ENCODE measurements at places on chromosomes 11 and 22. TPM values are rescaled to one million over a fixed set of nuclear protein-coding genes. Genes with fewer than 3 reads are reported as not detected.

Gene DBX1
- not detected for total RNA-seq

Gene SAA4
- not detected for total RNA-seq

DNA sequence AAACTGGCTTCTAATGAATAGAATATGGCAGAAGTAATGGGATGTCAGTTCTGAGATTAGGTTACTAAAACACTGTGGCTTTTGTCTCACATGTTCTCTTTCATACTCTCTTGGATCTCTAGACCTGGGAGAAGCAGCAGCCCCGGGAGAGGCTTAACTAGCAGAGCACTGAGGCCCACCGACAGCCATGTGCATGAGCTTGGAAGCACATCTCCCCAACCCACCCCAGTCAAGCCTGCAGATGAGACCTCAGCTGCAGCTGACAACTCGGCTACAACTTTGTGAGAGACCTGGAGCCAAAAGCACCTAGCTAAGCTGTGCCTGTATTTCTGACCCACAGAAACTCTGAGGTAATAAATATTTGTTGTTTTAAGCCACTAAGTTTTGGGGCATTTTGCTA, 100.8 kb downstream of the TRIM29 start:
- DNase-seq = no peak

Gene MUC5B
- 0.34 TPM for total RNA-seq

Gene OR4D5
- total RNA-seq = not detected

- DNase-seq = peak; percentile 76
Measured at GRCh38 chr22:38413085-38414008, 41.7 kb downstream of the KCNJ4 start.

GRCh38 chr22:44658311-44658953, 43.6 kb upstream of the PRR5 start:
- no peak for DNase-seq

DNA sequence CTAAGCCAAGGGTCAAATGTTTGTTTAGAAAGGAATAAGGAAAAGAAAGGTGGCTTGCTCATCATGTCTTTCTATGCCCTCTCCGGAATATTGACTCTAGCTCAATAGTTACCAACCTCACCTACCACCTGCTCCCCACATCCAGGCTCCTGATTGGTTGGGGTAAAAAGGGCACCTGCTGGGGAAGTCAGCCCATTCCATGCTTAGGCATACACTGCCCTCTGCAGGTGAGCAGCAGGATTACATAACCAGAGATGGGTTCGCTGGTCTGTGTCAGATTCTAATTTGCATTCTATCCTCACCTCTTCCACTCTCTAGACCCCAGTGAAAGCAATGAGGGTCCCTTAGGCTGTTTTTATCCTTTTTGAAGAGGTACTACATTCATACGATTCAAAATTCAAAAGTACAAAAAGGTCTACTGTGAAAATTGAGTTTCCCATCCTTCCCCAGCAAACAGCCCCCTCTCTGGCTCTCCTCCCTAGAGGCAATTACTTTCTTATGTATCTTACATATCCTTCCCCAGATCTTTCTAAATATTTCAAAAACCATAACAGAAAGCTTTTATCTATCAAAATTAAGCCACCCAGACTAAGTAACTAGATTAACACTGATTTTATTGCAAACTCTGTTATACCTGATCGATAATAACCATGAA, 98.0 kb upstream of the ASPHD2 start:
- no peak for DNase-seq

- no peak for DNase-seq
Measured at GRCh38 chr22:24950272-24950902, 2.1 kb upstream of the KIAA1671 start.

DNA sequence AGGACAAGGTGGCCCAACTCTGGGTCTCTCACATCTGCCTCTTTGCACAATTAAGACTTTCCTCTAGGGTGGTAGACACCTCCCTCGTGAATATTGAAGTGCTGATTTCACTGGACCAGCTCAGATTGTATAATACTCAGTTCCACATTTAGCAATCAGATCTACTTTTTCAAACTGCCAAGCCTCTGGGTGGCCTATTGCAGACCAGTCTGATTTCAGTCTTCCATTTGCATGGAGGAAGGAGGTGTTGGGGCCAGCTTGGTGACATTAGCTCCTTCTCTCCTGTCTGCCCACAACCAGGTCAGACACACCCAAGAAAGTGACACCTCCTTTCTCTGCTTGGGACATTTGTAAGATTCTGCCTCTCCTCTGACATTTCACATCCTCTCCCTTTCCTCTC, 78.2 kb downstream of the PPFIBP2 start:
- no peak for DNase-seq

DNA sequence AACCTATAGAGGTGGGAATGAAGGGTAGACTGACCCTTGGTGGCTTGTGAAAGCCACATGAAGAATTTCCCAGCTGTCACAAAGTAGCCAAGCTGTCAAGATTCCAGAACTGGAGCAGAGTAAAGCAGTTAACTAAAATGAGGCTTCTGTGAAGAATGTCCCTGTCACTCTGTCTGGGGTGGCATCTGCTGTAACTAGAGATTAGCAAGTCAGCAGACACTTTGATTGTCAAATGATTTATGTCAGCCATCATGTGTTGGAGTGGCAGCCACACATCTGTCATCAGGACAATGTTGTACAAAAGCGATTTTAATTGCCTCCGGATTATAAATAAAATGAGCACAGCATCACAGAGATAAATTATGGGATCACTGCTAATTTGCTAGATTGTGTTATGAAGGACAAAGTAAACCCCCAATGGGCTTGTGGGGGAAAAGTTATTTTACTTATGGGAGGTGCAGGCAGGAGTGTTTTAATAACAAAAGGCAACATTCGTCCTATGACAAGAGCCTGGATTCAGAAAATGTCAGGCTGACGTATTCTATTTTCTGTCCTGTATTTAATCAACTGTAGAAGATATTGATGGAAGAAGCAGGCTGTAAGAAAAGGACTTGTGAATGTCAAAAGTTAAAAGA, 270.9 kb downstream of the FAM181B start:
- no peak for DNase-seq

Gene CCDC116
- 1.0 TPM for total RNA-seq

- no peak for DNase-seq
Measured at GRCh38 chr11:124944565-124944964, 8.7 kb upstream of the HEPACAM start.

Gene ARHGEF17
- total RNA-seq = 9.2 TPM

DNA sequence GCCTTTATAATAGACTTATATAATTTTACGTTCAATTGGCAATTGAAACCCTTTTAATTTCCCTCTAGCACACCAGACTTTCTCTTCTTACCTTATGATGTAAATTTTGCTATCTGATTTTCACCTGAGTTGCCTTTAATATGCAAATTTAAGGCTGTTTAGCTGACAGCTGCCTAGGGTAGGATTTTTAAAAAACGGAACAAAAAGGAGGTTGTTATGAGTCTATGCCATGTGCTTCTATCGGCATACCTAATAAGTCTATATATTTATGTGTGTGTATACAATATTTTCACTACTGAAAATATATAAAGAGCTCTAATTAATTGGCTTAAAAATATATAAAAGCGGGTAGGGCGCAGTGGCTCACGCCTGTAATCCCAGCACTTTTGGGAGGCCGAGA, 11.8 kb upstream of the SELENOH start:
- DNase-seq = no peak

Gene BATF2
- 0.38 TPM for total RNA-seq

GRCh38 chr11:124359566-124359965, 24.7 kb downstream of the OR8B2 start:
- DNase-seq = no peak

Gene DEUP1
- total RNA-seq = not detected

Gene CHADL
- total RNA-seq = 13.7 TPM

GRCh38 chr22:48707763-48708557, 1119.7 kb downstream of the BRD1 start:
- DNase-seq = no peak

Gene CHST1
- not detected for total RNA-seq

- DNase-seq = peak; percentile 67
Measured at GRCh38 chr22:46740910-46741780, 3.1 kb upstream of the CERK start.

DNA sequence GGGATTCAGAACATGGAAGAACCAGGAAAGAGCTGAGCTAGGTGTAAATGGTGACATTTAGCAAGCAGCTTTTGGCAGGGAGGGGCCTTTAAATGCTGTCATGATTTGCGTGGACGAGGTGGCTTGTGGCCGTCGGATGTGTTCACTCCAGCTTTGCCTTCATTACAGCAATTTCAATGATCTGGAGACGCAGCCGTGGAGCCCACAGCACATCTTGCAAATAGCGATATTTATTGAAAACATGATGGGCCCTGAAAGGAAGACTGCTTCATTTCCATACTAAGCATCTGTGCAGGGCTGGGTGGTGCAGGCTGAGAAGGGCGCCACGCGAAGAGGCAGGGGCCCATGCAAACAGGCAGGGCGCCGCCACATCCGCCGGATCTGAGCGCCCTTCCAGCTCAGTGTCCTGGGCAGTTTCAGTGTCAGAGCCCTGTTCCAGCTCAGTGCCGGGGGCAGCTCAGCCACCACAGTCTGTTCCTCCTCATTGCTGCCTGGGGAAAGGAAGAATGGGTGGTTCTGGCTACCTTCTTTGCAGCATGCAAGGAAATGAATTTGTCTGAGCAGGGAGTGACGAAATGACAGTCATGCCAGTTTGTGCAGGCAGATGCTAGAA, 111.1 kb upstream of the TTC12 start:
- DNase-seq = no peak

- peak; percentile 85 for DNase-seq
Measured at GRCh38 chr22:39013942-39014722, at the start of gene APOBEC3C. TSS of gene APOBEC3C (plus strand) at chr22:39014257. CDS start at chr22:39014363, 106 bp downstream.

- DNase-seq = no peak
Measured at GRCh38 chr11:12768726-12769673, 94.8 kb downstream of the TEAD1 start.

GRCh38 chr22:17907748-17908051, 116.7 kb downstream of the MICAL3 start:
- no peak for DNase-seq

GRCh38 chr11:121634889-121635288, 182.1 kb upstream of the SORL1-AS1 start:
- no peak for DNase-seq

Gene MS4A15
- not detected for total RNA-seq

Gene CSTF3
- 23.3 TPM for total RNA-seq

GRCh38 chr22:24384131-24384530, 43.3 kb upstream of the ADORA2A start:
- DNase-seq = no peak

DNA sequence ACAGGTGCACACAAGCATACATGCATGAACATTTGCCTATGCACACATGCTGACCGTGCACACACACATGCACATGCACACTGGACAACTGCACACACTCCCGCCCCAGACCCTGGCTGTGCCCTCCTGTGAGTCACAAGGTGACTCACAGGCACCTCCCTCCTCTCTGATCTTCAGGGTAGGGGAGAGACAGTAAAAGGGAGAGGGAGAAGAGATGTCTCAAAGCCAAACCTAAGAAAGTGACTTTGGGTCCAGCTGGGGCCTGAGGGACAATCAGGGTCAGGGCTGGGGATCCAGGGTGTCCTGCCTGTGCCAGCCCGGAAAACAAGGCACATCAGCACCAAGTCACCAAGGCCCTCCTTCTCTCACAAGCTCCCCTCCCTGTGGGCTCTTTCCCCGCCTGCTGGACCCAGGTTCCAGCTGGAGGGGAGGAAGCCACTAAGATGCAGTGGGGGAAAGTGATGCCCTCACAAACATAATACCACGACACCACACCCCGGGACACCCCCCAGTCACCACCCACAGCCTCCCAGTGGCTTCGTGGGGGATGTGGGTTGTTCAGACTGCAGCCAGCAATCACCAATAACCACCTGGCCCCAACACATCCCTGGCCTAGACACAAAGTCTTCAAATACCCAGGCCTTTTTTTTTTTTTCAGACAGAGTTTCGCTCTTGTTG, 39.3 kb downstream of the PDGFB start:
- peak; percentile 50 for DNase-seq

Gene CCDC15
- 2.7 TPM for total RNA-seq

Gene NAP1L4
- total RNA-seq = 90.3 TPM

DNA sequence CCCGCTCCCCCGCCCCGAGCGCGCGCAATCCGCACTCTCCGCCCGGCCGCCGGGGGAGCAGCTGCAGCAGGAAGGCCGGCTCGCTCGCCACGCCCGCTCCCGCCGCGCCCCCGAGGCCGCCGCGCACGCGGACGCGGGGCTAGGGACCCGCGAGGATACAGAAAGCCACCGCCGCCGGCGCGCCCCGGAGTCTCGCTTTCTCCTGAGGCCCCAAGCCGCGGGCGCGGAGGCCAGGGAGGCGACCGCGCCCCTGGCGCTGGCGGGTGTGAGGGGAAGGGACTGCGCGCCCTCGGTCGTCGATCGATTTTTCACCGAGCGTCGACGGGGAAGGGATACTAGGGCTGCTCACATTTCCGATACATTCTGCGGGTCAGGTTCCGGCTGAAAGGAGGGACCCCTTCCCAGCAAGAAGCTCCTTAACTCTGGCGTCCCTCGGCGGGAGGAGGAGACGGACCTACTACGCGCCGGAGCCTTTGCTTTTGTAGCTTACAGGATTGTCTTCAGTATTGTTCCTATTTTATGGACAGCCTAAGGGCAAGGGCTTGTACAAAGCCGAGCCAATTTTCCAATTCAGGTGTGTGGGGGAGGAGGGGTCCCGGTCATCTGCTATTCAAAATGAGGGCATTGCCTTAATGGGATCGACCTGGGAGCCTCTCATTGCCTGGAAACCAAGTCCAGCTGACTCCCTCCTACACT, 416 bp upstream of the GAB2 start:
- DNase-seq = peak; percentile 90

DNA sequence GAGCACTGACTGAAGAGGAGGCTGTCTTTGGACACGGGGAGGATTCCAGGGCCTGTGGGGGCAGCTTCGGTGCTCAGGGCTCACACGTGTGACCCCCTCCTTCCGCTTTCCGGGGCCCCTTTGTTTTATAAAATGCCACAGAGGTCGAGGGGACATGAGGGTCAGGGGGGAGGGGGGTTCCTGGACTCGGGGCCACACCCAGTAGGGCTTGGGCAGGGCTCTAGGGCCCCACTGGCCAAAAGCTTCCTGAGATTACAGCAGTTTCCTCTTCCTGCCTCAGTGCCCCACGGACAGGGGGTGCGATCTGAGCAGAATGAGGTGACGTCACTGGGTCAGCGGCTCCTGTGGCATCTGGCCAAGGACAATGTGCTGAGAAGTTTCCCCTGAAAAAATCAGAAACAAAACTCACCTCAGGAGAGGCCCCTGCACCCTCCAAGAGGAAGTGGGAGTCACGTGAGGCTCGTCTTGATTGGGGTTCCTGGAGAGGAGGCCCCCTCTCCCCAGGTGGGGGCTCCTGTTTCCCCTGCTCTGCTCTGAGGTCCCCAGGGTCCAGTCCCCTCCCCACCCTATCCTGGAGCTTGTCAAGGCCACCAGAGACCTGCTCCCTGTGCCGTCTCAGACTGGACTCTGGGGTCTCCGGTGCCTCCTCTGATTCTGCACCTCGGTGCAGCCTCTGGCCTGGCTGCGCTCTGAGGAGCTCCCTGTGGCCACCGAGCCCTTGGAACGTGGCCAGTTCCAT, 6.4 kb upstream of the IFITM3 start:
- no peak for DNase-seq

- DNase-seq = no peak
Measured at GRCh38 chr11:27621405-27622161, 78.7 kb downstream of the BDNF start.

DNA sequence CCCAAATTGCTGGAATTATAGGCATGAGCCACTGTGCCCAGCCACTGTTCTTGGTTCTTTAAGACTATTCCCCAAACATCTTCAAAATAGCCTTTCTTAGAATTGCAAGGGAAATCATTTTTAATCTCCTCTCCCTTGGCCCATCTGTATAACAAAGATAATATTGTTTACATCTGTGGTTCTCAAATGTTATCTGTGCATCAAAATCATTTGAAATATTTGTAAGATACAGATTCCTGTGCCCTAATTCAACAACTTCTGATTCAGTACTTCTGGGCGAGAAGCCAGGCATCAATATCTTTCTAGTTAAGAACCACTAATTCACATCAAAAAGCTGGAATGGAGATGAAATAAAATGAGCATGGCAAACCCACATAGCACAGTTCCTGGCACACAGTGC, 83.0 kb downstream of the TMPRSS5 start:
- no peak for DNase-seq

Data from suprapubic skin (tissue), 4 donors.